ENCODE measurements at places on chromosomes 3 and 15.

DNA sequence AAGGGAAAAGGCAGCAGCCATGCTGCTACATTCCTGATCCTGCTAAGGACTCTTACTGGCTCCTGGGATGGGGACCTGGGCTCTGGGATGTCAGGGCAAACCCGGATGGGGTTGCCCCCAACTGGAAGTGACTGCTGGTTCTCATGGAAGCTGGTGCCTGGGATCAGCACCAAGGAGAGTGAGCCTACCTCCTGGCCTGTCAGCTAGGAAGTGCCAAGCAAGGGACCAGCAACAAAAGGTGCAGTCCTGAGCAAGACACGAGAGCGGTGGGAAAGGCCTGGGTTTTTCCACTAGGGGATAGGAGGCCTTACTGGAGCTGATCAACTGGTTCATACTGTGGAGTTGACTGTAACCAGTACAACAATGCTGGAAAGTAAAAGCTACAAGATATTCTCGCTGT, 47.9 kb upstream of the SYNM start:
- no peak for DNase-seq

GRCh38 chr3:126549861-126550487, 8.8 kb downstream of the C3orf22 start:
- DNase-seq = no peak

DNA sequence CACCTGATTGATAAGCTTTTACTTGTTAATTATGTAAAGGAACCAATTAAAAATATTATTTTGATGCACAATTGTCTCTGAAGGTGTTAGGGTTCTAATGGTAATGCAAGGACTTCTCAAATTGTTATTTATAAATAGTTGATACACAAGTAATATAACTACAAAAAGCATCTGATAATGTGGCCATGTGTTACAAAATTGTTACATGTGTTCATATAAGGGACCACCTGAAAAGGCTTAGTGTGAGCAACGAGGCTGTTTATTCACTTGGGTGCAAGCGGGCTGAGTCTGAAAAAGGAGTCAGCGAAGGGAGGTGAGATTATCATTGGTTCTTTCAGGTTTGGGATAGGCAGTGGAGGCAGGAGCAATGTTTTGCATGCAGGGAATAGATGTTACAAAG, 421.9 kb upstream of the CADM2 start:
- DNase-seq = no peak

DNA sequence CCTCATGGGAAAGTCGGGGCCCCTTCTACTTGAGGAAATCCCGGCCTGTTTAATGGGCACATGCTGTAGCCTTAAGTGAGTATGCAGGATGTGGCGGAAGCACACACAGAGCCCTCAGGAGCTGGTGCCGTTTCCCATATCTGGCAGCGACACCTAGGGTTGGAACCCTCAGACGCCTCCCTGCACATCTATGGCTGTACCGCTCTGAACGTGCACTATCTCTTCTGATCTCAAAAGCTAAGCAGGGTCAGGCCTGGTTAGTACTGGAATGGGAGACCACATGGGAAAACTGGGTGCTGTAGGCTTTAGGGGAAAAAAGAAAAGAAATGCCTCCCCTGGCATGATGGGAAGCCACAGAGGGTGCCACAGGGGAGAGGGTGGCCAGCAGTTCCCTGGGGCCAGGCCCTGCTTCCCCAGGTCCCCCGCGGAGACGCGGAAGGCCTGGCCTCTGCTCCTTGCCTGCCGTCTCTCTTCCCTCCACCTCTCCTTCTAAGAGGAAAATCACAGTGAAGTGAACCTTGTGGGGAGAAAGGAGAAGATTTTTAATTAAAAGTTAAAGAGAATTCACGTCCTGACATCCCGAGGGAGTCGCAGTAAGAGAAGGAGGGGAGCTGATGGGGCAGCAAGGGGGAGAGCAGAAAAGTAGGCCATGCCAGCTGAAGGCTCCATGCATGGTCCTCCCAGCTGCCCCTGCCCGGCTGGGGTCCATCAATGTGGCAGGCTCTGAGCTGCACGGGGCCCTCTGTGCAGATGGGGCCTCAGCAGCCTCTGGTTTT, 60.5 kb upstream of the TMEM115 start:
- DNase-seq = no peak

DNA sequence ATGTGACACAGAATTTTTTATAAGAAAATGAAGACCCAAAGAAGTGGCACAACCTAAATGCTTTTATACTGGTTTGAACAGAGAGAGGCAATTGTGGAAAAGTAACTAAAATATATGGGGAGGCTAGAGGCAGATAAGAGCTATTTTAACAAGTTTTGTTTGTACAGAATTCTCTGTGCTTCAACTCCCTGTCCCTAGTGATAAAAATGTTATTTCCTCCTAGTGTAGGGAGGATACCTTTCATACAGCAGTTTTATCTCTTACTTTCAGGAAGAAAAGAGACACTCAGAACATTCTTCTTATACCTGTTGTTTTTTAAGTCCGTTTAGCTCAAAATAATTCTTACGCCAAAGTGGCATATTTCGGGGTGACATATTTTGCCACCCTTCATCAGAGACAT, 21.2 kb upstream of the ZNF639 start:
- no peak for DNase-seq

- DNase-seq = no peak
These were observed 901.5 kb upstream of the SEMA6D start for GRCh38 chr15:46815765-46816164.

DNA sequence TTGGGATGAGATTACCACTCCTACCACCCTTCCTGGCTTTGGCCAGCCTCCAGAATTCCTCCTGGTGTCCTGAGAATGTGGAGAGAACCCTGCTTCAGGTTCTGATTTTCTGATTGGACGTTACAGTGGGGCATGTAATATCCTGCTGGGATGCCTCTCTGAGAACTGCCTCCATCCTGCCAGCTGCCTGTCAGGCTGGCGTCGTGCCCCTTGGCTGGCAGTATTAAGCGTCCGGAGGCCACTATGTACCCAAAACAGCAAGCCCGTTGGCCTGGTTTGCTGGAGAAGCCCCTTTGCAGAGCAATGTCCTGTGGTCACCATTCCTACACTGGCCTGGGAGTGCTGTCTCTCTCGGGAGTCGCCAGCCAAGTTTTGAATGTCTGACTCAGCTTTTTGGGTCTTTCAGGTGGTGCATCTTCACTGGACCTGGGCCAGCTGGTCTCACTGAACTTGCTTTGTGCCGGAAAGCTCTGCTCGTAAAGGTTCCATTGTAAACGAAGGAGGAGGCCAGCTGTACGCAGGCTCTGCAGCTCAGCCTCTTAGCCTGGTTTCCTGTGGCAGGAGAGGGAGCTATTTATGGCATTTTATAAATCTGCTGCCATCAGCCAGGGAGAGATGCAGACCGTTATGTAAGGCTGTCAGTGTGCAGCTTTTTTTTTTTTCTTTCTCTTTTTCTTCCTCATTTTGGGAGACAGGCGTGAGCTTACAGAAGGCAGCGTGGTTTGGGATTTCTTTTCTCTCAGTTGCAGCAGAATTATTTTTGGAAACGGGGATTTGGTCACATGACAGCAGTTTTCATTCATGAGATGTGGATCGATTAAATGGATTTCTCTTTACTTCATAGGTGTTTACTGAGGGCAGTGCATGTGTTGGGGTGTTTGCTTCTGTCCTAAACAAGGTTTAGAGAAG, 19.0 kb upstream of the TRAK1 start:
- no peak for DNase-seq

DNA sequence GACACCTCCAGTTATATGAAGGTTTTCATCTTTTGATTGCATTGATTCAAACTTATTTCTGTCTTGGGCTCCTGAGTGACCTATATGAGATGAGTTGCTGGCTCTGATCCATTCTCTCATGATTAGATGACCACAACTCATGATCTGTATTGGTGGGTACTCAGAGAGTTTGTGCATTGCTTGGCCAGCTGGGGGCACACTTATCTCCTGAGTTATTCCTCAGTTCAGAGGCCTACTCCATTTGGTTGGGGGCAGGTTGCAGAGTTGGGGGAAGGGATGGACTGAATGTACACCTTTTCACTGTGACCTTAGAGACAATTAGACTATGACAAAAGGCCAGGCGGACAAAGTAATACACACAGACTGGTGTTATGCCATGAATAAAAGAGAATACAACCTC, 166.2 kb upstream of the SEMA6D start:
- DNase-seq = no peak

GRCh38 chr3:93911206-93911605, 62.5 kb downstream of the PROS1 start:
- DNase-seq = no peak

GRCh38 chr3:107756649-107757048, 233.9 kb downstream of the BBX start:
- no peak for DNase-seq

DNA sequence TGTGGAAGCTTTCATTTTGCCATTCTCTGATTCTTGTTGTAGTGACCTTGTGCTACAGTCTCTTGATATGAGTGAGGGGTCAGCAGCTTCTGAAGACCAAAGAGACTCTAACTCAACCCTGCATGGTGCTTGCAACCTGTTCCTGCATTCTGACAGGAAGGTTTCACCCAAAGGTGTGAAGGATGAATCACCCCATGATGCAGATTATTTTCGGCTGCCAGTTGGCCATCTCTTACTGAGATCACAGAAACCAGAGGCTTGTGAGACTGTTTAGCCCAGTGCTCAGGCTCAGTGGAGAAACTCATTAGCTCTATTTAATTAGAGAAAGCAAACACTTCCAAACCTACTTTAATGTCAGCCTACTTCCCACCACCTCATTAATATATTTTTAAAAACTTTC, 29.2 kb upstream of the TPRG1 start:
- no peak for DNase-seq

GRCh38 chr3:131142580-131142979, 115.9 kb downstream of the NEK11 start:
- DNase-seq = no peak

DNA sequence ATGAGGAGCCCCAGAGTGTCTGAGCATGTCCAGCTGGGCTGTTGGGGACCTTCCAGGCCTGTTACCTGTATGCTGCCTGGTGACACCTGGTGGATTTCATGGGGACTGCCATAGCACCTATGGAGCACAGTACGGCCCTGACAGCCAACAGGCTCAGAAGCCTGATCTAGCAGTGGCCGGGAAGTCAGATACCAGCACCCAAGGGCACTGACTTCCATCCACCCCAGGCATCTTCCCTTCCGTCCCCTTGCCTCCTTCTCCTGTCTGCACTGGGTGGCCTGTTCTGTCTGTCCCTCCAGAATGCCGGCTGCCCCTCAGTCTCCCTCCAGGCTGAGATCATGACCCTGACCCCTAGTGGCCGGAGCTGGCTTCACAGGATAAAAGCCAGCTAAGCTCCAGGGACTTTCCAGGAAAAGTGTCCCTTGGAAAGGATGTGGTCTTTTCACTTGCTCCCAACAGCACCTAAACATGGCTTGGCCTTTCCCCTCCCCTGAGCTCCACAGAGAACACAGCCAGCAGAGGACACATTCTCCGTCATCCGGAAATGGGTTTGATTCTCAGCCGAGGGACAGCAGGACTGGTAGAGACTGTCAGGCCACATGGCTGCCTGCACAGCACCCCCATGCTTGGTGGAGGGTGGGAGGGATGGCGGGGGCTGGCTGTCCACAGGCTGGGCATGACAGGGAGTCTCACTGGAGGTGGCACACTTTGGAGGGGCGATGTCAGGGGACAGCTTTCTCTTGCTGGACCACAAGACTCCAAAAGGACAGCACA, 9.5 kb downstream of the RPS17 start:
- DNase-seq = no peak

All from stimulated activated CD8-positive, alpha-beta memory T cell treated with anti-CD3 and anti-CD28 coated beads, Interleukin-7, amount 100 ng/mL, for 48 hours (primary cell).